ENCODE measurements at places on chromosomes 5 and 9.

DNA sequence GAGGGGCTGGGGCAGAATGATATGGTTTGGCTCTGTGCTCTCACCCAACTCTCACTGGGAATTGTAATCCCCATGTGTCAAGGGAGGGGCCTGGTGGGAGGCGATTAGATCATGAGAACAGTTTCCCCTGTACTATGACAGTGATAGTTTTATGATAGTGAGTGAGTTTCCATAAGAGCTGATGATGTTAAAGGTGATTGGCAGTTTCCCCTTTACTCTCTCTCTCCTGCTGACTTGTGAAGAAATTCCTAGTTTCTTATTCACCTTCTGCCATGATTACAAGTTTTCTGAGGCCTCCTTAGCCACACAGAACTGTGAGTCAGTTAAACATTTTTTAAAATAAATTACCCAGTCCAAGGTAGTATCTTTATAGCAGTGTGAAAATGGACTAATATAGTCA lies 120.4 kb upstream of the CDH9 start:
- H3K36me3 ChIP-seq, result no peaks in the 10 kb centered on the region
- DNase-seq, result no peak
- no peak overlapping the region for H3K4me3 ChIP-seq
- no peaks in the 10 kb centered on the region for H3K4me1 ChIP-seq
- no peaks in the 10 kb centered on the region for H3K27me3 ChIP-seq

GRCh38 chr5:4817767-4818166 lies 322.4 kb upstream of the ADAMTS16 start:
- H3K27ac ChIP-seq, result no peak overlapping the region
- no peaks in the 10 kb centered on the region for H3K36me3 ChIP-seq
- DNase-seq, result no peak
- no peaks in the 10 kb centered on the region for H3K4me1 ChIP-seq

DNA sequence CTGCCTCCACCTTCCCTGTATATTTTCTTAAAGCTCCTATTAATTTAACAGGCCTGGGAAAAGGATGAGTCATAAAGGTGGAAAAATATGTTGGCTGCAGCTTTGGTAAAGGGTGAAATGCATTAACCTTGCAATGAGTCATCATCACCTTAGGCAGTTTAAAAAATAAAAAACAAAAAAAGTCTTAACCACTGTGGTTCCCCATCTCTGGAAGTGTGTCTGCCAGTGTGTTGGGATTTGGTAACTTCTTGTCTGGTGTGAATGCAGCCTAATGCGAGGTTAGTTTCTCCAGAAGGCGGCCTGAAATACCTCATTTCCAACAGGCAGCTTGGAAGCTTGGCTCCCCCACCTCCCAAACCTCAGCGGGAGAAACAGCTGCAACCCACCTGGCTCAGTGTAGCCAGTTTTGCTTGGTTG lies 265.3 kb upstream of the GAS1 start:
- no peaks in the 10 kb centered on the region for H3K36me3 ChIP-seq
- no peak overlapping the region for H3K27ac ChIP-seq
- no peak overlapping the region for H3K4me3 ChIP-seq
- DNase-seq, result no peak

- H3K36me3 ChIP-seq, result no peaks in the 10 kb centered on the region
- DNase-seq, result no peak
- H3K4me3 ChIP-seq, result no peak overlapping the region
- no peaks in the 10 kb centered on the region for H3K27me3 ChIP-seq
These were observed 111.6 kb downstream of the MED10 start for GRCh38 chr5:6266671-6267197.

DNA sequence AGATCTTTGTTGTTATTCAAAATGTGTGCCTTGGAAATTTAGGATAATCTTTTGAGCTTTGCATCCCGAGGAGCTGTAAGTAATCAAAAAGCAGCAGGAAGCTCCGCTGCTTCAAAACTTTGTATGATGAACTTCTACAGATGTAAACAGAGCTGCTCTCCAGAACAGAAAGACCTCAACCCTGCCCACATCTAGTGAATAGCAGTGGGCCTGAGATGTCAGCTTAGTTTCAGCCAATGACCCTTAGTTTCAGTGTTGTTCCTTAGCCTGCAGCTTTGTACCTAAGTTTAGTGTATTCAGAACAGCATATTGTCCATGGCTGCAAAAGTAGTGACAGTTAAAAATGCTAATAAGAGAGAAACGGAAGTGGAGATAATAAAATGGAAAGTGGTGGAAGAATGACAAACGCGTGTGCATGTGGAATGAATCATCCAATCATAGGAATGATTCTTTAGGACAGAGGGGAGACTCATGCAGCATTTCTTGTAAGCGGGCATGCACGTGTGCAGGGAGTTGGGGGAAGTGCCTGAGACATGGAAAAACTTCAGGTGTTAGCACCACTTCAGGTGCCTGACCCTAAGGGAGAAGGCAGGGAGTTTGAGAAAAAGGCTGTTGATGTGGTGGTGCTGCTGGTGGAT lies 24.9 kb downstream of the SNX24 start:
- no peaks in the 10 kb centered on the region for H3K4me1 ChIP-seq
- DNase-seq, result no peak
- H3K36me3 ChIP-seq, result no peaks in the 10 kb centered on the region

GRCh38 chr9:98823666-98824334 lies 16.3 kb downstream of the GALNT12 start:
- H3K4me1 ChIP-seq, result no peaks in the 10 kb centered on the region
- H3K4me3 ChIP-seq, result no peak overlapping the region
- H3K36me3 ChIP-seq, result no peaks in the 10 kb centered on the region
- H3K27ac ChIP-seq, result no peak overlapping the region

Measured in CD14-positive monocyte (primary cell).